Aorta (tissue), 5 donors: ENCODE measurements at places on chromosomes 7 and 10. TPM values are rescaled to one million over a fixed set of nuclear protein-coding genes. Genes with fewer than 3 reads are reported as not detected.

DNA sequence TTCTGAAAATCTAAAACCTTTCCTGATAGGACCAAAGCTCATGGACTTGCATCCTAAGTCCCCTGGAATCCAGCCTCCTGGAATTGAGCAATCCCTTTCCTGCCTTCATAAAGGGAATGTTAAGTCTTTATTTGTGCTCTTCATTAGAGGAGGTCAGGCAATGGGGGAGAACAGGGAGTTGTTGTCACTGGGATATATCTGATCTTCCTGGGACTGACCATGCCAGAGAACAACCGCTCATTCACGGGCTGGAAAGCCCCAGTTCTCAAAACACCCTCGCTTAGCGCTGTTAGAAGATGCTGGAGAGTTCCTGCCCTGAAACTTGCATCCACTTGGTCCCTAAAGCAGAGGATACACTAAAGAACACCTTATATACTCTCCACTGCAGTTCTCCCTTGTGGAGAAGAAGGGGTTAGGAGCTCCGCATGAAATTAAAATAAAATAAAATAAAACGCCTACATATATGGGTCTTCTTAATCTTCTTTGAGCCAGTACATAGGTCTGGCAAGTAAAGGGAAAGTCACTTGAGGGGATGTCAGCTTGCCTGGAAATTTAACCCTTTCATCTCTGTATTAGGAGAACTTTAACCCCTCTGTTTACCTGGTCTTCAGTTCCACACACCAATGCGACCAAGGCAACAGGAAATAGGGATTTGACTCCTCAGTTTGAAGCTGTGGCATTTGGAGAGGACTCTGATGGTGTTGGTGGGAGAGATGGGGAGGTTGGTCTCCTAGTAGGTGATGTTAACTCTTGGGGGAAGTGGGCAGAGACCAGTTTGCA lies 1.2 kb downstream of the SORCS1 start:
- H3K4me1 ChIP-seq: no peaks in the 10 kb centered on the region
- no peak overlapping the region for H3K27ac ChIP-seq
- DNase-seq: no peak
- H3K4me3 ChIP-seq: no peak overlapping the region

DNA sequence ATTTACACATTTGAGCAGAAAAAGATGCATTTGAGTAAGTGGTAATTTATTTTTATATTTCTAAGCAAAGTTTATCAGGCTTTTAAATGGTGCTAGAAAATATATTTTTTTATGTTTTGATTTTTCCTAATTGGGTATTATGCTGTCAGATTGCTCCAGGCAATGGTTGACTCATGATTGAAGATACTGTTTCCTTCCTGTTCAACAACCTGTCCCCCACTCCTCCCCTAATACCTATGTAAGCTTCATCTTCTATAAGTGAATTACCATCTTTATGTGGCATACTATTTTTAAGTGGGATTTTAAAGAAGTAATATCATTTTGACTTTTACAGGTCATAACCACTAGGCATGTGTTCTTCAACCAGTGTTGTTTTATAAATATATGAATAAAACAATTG lies 21.4 kb downstream of the TSPAN13 start:
- no peak overlapping the region for H3K27ac ChIP-seq
- no peaks in the 10 kb centered on the region for H3K4me1 ChIP-seq
- no peaks in the 10 kb centered on the region for H3K36me3 ChIP-seq
- DNase-seq: no peak
- no peaks in the 10 kb centered on the region for H3K27me3 ChIP-seq

The INSYN2A gene
- not detected for polyA plus RNA-seq

DNA sequence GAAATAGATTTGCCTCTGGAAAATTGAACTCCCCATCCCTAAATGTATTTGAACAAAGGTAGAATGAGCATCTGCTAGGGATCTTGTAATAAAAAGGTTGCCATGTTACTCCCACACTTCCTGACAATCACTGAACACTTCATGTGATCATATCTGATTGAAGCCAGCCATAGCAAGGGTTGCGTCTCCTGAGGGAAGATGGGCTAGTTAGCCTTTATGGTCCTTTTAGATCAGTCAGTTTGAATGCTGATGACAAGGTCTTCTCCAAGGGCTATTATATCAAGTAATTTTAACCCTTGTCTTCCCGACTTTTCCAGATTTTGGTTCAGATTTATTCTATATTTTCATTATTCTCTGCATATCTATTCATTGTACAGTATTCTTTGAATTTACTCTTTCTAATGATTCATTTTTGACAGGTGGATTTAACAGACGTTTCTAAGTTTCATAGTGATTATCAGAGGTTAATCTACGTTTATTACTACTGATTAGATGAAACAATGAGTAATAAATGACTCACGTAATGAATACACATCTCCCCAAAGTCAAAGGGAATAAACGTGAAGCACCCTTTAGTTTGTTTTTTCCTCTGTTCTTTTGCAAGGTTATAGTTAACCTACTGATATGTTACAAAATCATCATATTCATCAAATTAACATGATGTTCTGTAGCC lies 28.1 kb downstream of the CSGALNACT2 start:
- H3K27ac ChIP-seq: no peak overlapping the region
- DNase-seq: no peak
- no peaks in the 10 kb centered on the region for H3K27me3 ChIP-seq

The GLI3 gene
- polyA plus RNA-seq: 0.50 TPM

- no peak for DNase-seq
- no peak overlapping the region for H3K4me3 ChIP-seq
- H3K36me3 ChIP-seq: no peaks in the 10 kb centered on the region
- H3K4me1 ChIP-seq: no peaks in the 10 kb centered on the region
- H3K27ac ChIP-seq: no peak overlapping the region
Observed at GRCh38 chr7:157399086-157399687, 62.4 kb downstream of the DNAJB6 start.
